C1 segment of cervical spinal cord (tissue), 14 donors: ENCODE measurements at places on chromosomes 5 and 9.

- DNase-seq = no peak
Observed at GRCh38 chr5:23703940-23704855, 196.8 kb downstream of the PRDM9 start.

DNA sequence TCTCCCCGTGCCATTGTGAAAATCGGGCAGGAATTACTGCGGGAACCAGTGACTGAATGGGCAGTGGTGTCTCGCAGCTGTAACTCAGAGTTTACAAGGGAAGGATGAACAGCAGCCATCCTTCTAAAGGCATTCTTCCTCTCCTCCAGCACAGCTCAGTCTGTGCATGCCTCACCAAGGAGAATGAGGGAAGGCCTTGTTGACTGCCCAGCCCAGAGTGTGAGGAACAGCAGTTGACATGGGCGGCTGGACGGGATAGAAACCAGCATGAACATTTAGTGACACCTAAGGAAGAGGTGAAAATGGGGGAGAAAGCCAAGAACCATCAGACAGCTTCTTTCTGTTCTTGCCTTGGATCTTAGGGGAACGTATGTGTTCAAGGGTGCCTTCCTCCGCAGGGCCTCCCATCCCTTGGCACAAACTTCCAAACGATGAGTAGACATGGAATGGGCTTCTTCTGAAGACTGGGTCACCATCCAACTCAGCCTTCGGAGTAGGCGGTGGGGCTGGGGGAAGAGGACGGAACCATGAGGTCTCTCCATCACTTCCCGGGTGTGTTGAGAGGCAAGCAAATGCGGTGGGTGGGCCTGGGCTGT is 887 bp upstream of the PDE8B start:
- no peak for DNase-seq

DNA sequence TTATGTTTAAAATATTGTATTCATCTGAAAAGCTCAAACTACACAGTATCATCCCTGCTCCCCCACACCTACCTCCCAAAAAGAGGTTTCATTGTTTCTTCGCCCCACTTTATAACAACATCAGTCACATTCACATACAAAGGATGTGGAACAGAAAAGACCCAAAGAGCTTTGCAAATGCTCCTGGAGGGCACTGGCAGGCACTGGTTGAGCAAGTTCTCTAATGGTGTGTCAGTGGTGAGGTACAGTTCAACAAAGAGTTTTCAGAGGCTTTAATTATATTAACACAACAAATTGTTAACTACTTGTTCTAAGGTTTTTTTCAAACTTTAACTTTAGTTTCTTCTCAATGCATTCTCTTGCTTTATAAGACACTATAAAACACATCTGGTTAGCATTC is 54.1 kb upstream of the ECM2 start:
- DNase-seq = no peak

GRCh38 chr9:15289603-15290002 is 17.4 kb downstream of the TTC39B start:
- DNase-seq = no peak

GRCh38 chr5:80143491-80143890 is 108.3 kb downstream of the THBS4 start:
- DNase-seq = no peak

DNA sequence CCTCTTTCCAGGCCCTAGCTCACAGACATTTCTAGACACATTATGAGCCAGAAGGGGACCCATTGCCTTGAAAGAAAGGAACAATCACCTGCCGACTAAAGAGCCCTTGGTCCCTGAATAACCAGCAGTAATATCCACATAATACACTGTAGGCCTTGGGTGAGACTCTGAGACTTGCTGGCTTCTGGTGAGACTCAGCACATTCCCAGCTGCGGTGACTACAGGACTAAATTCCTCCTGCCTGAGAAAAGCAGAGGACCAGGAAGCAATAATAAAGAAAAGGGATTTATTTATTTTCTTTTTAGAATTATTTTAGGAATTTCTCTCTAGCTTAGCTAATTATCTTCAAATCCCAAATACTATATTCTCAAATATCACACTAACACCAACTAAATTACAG is 87.8 kb upstream of the RGS7BP start:
- no peak for DNase-seq

DNA sequence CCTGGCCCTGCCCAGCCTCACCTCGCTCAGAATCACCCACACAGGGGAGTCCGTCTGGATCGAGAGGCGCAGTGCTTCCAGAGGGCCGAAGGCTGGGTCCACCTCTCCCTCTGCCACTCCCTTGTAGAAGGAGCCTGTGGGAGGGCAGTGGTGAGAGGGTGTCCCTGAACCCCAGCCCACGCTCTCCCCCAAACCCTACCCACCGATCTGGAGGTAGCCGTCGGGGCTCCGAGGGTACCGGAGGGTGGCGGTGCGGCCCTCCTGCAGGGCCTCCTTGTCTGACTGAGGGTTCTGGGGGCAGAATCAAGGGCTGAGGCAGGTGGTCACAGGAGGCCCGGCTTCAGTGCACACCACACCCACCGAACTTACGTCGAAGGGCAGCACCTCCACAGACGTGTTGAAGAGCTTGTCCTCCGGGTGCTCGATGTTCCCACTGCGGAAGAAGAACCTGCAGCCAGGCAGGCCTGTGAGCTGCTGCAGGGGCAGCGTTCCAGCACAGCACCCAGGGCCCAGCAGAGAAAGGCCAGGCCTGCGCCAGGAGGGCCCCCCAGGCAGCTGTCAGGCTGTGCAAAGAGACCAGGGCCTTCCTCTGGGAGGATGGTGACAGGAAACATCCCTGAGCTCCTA is 4.5 kb downstream of the LTC4S start:
- no peak for DNase-seq

- DNase-seq = no peak
Observed at GRCh38 chr9:91844190-91844589, 105.8 kb downstream of the ROR2 start.

GRCh38 chr5:175629261-175629660 is 28.6 kb upstream of the HRH2 start:
- peak; percentile 7 for DNase-seq

DNA sequence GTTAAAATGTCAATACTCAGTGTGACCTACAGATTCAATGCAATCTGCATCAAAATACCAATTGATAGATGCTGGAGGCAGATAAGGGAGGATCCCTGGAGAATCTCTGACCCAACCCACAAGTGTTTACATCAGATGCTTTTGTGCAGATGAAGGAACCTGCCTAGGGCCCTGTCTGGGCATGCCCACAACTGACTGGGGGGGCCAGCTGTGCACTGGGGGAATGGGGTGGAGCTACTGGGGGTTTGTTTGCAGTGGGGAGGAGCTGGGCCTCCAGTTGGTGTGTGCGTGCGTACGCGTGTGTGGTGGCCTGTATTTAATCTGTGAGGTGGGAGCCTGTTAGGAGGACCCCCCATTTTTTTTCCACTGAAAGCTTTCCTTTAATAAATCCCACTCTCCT is 244.9 kb downstream of the TRIM36 start:
- no peak for DNase-seq

- DNase-seq = no peak
Observed at GRCh38 chr9:68546596-68547390, 6.1 kb upstream of the TMEM252 start.

DNA sequence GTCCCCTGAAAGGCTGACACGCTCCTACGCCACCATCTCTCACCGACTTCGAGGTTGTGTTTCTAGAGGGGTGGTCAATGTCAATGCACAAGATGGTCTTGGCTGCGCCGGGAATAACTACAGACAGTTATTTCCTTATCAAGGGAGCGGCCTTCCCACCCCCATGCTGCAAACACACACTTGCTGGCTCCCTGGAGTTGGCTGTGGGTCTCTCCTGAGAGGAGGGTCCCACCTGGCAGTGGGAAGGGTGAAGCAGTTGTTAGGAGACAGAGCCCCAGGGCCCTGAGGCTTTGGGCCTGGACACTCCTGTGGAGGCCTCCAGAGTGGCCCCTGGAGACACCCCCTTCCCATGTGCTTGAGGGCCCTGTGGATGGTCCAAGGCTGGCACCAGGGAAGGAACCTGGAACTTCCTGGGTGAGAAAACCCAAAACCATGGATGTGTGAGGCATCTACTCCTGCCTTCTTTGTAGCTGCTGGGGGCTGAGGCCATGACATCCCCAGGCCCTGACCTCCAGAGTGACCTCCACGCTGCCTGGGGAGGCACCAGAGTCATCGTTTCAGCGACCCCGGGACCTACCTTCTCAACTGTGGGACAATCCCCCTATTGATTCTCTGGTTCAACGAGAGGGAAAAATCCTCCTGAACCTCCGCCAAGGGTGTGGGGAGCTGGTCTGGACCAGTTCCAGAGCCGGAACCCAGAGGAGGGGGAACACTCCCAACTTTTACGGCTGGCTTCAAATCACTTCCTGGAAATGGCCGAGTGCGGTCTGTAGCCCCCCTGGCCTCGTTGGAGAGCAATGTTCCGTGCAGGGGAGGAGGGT is 101.1 kb upstream of the COL5A1 start:
- DNase-seq = no peak

DNA sequence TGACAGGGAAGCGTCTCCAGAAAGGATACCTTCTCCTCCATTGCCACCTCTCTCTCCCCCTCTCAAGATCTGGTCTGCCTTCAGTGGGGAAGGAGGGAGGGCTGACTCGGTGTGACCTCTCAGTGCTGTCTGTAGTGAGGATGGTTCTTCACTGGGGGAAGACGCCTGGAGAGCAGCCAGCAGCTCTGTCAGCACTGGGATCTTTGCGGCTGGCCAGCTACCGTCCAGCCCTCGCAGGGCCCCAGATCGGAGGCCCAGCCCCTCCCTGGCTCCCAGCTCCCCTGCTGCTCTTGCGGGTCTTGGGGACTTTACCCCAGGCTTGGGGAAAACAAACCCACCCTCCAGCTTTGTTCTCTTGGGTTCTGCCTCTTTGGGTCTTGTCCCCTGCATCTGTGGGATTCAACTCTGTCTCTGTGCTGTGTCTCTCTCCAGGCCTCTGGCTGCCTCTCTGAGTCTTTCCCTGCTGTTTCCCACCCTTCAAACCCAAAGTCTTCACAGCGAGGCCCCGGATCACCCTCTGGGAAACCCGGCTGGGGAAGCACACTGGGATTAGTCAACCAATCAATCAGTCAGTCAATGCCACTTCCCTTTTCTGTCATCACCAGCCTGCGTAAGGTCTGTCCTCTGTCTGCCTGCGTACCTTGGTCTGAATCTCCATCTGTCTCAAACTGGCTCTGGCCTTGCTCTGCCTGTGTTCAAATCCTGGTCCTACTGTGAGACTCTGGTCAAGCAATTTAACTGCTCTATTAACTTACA is 23.0 kb downstream of the FGF18 start:
- no peak for DNase-seq

GRCh38 chr9:134618833-134619447 is 22.7 kb upstream of the COL5A1 start:
- DNase-seq = no peak

GRCh38 chr9:135850737-135851136 is 56.6 kb downstream of the CAMSAP1 start:
- DNase-seq = no peak

DNA sequence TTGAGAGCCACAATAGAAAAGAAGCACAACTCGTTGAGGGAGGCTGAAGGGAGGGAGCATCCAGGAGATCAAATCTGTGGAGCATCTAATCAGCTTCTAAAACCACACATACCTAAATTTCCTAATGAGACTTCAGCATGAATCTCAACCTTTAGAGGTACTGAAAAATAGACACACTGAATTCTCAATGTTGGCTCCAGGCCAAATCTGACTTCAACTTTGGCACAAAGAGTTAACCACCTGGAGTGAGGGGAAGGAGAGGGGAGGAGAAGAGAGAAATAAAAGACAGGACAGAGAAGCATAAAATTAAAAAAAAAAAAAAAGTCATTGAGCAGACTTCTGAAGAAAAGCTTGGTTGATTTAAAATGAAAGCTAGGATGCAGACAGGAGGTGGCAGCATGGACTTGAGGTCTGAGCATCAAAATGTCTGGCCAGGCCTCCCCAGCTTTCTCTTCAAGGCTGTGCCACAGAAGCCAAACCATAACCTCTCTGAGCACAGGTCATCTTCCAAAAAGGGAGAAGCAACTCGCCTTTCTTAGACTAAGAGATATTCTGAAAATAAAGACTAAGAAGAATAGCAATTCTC is 205.6 kb downstream of the DENND1A start:
- DNase-seq = no peak

DNA sequence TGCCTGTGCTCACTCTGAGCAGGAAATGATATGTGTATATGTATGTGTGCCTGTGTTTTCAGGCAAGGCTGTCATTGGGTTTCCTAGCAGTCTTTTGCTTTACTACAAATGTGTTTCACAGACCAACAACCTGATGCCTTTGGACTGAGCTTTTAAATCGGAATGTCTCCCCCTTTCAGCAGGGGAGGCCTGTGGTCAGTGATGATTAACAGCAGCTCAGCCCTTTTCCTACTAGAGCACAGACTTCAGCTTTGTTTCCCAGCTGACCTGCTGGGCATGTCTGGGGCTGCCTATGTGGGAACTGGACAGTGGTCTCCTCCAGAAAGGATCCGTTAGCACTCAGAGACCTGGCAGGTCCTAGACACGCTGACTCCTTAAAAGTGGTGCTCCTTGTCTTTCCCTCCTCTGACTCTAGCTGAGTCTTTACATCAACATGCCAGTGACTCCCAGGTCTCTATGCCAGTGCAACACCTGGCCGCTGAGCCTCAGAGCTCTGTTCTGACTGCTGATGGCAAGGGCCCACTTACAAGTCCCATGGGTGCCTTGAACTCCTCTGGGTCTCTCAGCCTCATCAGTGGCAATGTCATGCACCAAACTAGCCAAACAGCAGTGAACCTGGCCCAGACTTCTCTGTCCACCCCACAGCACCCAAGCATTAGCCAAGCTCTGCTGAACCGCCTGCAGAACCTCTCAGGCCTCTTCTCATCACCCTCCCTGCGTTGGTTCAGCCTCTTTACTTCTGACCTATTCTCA is 7.7 kb downstream of the MACROH2A1 start:
- DNase-seq = no peak

- DNase-seq = no peak
Observed at GRCh38 chr9:84490206-84490841, 149.8 kb upstream of the SLC28A3 start.

GRCh38 chr9:36815566-36816348 is 218.3 kb downstream of the PAX5 start:
- DNase-seq = no peak

GRCh38 chr9:108444400-108445358 is 411.1 kb downstream of the ACTL7B start:
- DNase-seq = no peak

GRCh38 chr5:81749561-81750307 is 1.2 kb downstream of the SSBP2 start:
- DNase-seq = no peak
